ENCODE measurements at places on chromosomes 11 and 22. TPM values are rescaled to one million over a fixed set of nuclear protein-coding genes. Genes with fewer than 3 reads are reported as not detected.
A peak's percentile ranks its signal among the peaks of the same experiment; 100 is the strongest.

GRCh38 chr11:114315749-114316368 is 19.7 kb downstream of the NNMT start:
- H3K36me3 ChIP-seq, result peaks cover 3% of the 10 kb centered on the region
- H3K27ac ChIP-seq, result peak overlapping the region; percentile 46
- no peaks in the 10 kb centered on the region for H3K27me3 ChIP-seq
- no peak for DNase-seq
- H3K4me1 ChIP-seq, result peaks cover 10% of the 10 kb centered on the region

- no peak for DNase-seq
- H3K36me3 ChIP-seq, result no peaks in the 10 kb centered on the region
- peak overlapping the region; percentile 61 for H3K4me3 ChIP-seq
- H3K4me1 ChIP-seq, result no peaks in the 10 kb centered on the region
- H3K27me3 ChIP-seq, result peaks cover 48% of the 10 kb centered on the region
Observed at GRCh38 chr22:27801202-27801615, 347 bp downstream of the MN1 start.

- no peaks in the 10 kb centered on the region for H3K4me1 ChIP-seq
- no peak overlapping the region for H3K4me3 ChIP-seq
- no peaks in the 10 kb centered on the region for H3K36me3 ChIP-seq
- no peak overlapping the region for H3K27ac ChIP-seq
- H3K27me3 ChIP-seq, result peaks cover 4% of the 10 kb centered on the region
Observed at GRCh38 chr22:49062802-49063544, 764.7 kb downstream of the BRD1 start.

The CEND1 gene
- 3.0 TPM for total RNA-seq

GRCh38 chr11:82718307-82718706 is 15.4 kb downstream of the FAM181B start:
- DNase-seq, result no peak
- H3K27me3 ChIP-seq, result no peaks in the 10 kb centered on the region
- no peaks in the 10 kb centered on the region for H3K36me3 ChIP-seq
- H3K27ac ChIP-seq, result no peak overlapping the region
- H3K4me3 ChIP-seq, result no peak overlapping the region
- H3K4me1 ChIP-seq, result no peaks in the 10 kb centered on the region

The OR51B4 gene
- not detected for total RNA-seq

- no peaks in the 10 kb centered on the region for H3K27me3 ChIP-seq
- no peak for DNase-seq
- H3K27ac ChIP-seq, result no peak overlapping the region
- H3K36me3 ChIP-seq, result no peaks in the 10 kb centered on the region
Observed at GRCh38 chr11:133366147-133366546, 166.2 kb downstream of the OPCML start.

DNA sequence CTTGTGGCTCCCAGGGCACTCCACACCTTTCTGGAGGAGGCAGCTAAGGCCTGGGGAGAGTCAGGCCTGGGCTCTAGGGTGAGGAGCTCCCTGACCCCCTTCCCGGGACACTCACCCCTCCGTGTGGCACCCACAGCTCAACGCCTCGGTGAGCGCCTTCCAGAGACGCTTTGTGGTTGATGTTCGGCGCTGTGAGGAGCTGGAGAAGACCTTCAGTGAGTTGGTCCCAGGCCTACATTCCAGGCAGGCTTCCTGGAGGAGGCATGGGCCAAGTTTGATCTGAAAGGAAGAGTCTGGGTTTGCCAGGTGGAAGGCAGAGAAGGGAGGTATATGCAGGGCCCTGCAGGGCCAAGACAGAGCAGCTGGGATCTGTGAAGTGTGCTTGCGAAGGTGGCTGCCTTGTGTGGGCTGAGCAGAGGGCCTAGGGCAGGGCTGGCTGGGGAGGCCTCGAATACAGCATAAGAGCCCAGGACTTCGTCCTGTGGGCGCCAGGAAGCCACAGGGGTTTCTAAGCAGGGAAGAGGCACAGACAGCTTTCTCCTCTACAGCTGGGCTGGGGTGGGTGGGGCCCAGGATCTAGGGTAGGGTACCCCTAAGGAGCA is 2.9 kb downstream of the TCIRG1 start:
- H3K27ac ChIP-seq, result peak overlapping the region; percentile 86
- H3K4me1 ChIP-seq, result no peaks in the 10 kb centered on the region
- peaks cover 15% of the 10 kb centered on the region for H3K36me3 ChIP-seq

The ACCS gene
- 15.2 TPM for total RNA-seq

The LDHAL6A gene
- not detected for total RNA-seq

The CSF2RB gene
- total RNA-seq, result 3.0 TPM

DNA sequence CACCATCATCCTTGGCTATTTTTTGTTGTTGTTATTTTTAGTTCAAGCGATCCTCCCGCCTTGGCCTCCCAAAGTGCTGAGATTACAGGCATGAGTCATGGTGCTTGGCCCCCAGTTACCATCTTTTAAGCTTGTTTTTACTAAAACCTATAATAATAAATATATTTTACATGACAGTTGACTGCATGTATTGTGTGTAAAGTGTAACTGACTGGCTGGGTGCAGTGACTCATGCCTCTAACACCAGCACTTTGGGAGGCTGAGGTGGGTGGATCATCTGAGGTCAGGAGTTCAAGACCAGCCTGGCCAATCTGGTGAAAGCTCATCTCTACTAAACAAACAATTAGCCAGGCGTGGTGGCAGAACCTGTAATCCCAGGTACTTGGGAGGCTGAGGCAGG is 386.2 kb downstream of the TENM4 start:
- DNase-seq, result no peak
- H3K4me3 ChIP-seq, result no peak overlapping the region
- no peak overlapping the region for H3K27ac ChIP-seq
- H3K4me1 ChIP-seq, result no peaks in the 10 kb centered on the region

The DHCR7 gene
- total RNA-seq, result 4.1 TPM

DNA sequence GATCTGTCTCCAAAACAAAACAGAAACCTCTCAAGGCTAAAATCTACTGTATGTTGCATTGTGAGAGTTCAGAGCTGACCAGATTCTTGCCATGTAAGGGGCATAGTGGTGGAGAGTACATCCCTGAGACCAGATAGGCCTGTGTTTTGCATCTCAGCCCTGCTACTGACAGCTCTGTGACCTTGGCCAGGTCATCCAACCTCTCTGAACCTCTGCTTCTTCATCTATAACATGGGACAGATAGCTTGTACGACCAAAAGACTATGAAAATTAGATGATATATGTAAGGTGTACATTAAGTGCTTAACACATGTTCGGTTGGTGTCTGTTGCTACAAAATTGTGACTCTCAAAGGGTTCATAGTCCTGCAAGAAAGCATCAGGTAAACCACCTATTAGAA is 22.9 kb downstream of the ZNRF3 start:
- H3K27ac ChIP-seq, result peak overlapping the region; percentile 76
- peaks cover 63% of the 10 kb centered on the region for H3K4me1 ChIP-seq
- no peaks in the 10 kb centered on the region for H3K36me3 ChIP-seq
- H3K4me3 ChIP-seq, result no peak overlapping the region
- no peaks in the 10 kb centered on the region for H3K27me3 ChIP-seq

The GSTT2 gene
- not detected for total RNA-seq

The B3GAT1 gene
- total RNA-seq, result 0.28 TPM

GRCh38 chr11:113850188-113850587 is 25.2 kb downstream of the USP28 start:
- H3K4me3 ChIP-seq, result no peak overlapping the region
- H3K27ac ChIP-seq, result no peak overlapping the region
- no peaks in the 10 kb centered on the region for H3K27me3 ChIP-seq
- H3K4me1 ChIP-seq, result no peaks in the 10 kb centered on the region

All from sigmoid colon (tissue), 7 donors.